ENCODE measurements at places on chromosomes 6 and 20.
A peak's percentile ranks its signal among the peaks of the same experiment; 100 is the strongest.

DNA sequence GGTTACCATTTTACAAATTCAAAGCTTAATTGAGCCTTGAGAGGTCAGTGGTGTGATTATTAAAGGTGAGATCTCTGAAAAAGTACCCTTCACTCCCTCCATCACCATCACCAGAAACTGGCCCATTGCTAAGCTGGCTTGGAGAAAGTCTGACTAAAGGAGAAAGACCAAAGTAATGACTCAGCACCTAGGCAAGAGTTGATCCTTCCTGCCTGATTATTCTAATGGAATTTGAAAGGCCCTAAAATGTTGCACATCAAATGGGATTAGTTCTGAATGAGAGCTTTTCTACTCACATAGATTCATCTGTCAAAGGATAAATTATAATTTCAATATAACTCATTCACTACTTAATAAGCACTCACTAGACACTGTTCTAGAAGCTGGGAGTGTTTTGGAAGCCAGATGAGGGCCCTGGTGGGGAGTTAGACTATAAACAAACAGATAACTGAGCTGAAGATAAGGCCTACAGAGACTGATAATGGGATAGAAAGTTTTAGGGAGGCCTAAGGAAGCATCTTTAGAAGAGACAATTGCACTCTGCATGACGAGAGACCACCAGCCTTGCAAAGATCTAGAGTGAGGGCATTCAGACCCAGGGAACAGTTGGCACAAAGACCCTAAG lies 366.7 kb downstream of the SYNE1 start:
- DNase-seq: no peak

GRCh38 chr6:124197148-124197547 lies 393.5 kb downstream of the NKAIN2 start:
- DNase-seq: no peak

GRCh38 chr20:20206788-20207187 lies 154.5 kb downstream of the CFAP61 start:
- DNase-seq: no peak

DNA sequence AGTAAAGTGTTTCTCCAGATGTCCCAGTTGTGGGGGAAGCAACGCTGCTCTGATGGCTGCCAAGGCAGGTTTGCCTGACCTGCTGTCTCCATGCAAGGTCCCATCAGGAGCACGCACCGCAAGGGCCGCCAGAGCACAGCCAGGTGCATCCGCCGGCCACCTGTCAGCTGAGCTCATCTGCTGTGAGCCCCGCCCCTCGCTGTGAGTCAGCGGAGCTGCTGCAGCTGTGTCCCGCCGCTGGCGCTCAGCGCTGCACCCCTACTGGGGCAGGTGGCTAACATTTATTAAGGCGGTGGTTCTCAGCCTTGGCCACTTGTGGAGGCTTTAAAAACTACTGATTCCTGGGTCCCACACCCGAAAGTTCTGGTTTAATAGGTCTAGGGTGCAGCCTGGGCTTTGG lies 225.7 kb downstream of the UST start:
- no peak for DNase-seq

GRCh38 chr6:63352069-63352543 lies 32.3 kb upstream of the LGSN start:
- DNase-seq: no peak

DNA sequence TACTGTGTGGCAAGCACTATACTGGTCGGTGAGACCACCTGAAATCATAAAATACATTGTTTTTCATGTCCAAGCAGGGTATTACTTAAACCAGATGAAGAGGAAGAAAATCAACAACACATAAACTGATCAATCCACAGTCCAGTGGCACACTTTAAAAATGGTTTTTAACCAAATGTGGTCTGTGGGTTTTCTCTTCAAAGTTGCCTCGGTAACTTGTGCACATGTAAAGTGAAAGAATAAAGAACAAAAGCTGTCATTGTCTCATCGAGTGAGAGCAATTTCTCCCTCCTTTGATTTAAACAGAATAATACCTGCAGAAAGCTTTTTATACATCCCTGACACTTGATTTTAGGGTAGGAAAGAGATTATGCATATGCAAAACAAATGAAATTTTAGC lies 3.7 kb downstream of the FLRT3 start:
- no peak for DNase-seq

DNA sequence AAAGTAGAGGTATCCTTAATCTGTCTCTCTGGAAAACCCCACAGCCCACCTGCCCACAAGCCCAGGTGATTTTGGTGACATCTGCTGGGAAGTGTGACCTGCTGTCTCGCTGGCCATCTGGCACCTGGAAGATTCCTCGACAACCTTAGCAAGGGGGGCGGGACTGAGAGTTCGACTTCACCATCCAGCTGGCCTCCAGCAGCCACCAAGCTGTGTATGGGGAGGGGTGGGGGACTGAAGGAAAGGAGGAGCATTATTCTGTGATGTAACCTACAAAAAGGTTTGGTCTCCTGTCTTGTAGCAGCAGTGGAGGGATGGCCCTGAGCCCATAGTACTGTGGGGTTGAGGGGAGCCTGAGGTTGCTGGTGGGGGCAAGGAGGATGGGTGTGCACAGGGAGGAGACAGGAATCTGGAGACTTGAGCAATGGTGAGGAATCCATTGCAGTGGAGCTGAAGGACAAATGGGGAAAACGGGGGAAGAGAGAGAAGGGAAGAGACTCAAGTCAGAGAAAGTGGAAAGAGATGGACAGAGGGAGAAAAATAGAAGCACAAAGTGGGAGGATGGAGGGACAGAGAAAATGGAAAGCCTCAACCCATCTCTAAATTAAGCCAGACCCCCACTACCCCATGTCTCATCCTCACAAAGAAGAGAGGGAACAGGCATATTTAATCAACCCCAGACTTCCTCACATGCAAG lies 4.0 kb downstream of the LY6G6F start:
- DNase-seq: no peak

GRCh38 chr6:52454556-52454955 lies 34.4 kb downstream of the EFHC1 start:
- DNase-seq: no peak

- no peak for DNase-seq
These were observed 94.4 kb upstream of the ADGRF4 start for GRCh38 chr6:47603995-47604394.

DNA sequence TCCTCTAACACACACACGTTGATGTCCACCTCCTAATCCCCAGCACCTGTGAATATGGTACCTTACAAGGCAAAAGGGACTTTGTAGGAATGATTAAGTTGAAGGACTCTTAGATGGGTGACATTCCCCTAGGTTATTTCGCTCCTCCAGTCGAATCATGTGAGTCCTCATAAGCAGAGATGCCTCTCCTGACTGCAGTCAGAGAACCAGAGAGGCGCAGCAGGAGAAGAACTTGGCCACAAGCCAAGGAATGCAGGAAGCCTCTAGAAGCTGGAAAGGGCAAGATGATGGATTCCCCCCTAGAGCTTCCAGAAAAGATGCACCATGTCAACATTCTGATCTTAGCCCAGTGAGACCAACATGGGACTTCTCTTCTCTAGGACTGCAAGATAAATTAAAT lies 133.1 kb upstream of the PTPRT start:
- DNase-seq: no peak

DNA sequence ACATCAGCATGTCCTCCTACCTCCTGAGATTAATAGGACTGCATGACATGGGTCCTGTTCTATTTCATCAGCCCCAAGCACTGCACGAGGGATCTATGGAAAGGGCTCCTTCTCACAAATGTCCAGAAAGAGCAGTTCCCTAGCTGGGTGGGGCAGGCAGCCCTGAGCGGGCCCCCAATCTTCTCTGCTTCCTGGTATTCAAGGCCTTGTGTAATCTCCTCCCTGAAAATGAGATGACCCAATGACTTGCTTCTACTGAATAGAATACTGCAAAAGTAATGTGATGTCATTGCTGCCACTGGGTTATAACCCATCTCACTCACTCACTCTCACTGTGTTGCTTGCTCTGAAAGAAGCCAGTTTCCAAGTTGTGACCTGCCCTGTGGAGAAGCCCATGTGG lies 126.4 kb downstream of the OPRM1 start:
- no peak for DNase-seq

DNA sequence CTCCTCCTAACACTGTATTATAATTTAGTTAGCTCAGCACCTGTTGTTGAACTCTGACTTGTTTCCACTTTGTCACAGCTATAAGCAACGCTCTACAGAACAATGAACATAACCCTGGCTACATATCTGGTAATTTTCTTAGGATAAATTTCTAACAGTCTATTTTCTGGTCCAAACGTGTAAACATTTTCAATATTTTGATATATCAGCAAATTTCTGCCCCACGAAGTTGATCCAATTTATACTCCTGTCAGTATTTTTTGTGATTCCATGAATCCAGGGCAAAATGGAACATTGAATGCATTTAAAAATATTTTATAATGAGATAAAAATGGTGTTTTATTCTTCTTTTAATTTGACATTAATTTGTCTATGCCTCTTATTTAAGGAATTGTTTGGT lies 448.5 kb upstream of the AGPAT4 start:
- no peak for DNase-seq

DNA sequence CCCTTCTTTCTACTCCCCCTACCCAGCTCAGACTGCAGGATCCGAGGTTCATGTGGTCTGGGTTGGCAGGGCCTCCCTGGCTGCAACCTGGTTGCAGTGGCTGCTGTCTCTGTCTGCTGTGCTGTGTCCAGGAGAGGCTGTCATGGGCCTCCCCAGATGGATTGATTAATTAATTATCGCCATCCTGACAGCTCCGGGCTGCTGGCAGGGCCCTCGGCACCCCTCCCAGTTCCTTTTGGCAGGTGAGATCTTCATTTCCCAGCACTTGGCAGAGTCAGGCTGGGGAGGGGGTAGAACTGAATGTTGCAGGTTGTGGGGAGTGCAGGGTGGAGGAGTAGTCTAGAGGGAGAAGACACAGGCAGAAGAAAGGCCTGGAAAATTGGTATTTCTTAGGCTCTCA lies 56.7 kb upstream of the ZFAND3 start:
- no peak for DNase-seq

DNA sequence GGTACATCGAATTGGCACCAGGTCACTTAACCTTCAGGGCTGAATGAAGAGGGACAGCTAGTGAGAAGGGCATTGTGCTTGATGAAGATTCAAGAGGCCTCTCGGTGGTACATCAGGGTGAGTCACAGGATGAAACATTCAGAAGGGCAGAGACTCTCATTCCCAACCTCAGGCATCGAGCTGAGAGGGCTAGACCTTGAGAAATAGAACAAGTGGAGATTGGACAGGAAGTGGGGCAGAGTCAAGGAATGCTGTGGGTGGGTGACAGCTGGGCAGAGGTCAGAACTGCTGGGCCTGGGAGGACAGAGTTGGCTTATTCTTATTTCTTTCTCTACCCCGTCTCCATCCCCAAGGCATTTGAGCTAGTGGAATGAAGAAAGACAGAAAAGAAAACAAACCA lies 126.0 kb downstream of the SCML4 start:
- no peak for DNase-seq

DNA sequence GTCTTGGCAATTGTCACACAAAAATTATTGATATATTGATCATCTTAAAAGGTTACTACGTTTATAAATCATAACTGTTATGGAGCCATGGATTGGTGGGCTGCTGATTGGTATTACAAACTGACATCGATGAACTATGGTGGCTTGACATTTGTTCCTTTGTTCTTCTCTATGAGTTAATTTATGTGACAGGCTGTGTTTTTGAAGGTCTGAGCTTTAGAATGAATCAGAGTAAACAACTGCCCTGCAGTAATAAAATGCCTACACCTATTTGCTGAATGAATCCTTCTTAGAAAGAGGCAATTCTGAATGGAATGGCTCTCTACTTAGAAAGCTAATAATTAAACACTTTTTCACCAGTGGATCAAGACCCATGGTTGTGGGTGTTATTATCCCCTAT lies 506.3 kb upstream of the SPTLC3 start:
- DNase-seq: no peak

DNA sequence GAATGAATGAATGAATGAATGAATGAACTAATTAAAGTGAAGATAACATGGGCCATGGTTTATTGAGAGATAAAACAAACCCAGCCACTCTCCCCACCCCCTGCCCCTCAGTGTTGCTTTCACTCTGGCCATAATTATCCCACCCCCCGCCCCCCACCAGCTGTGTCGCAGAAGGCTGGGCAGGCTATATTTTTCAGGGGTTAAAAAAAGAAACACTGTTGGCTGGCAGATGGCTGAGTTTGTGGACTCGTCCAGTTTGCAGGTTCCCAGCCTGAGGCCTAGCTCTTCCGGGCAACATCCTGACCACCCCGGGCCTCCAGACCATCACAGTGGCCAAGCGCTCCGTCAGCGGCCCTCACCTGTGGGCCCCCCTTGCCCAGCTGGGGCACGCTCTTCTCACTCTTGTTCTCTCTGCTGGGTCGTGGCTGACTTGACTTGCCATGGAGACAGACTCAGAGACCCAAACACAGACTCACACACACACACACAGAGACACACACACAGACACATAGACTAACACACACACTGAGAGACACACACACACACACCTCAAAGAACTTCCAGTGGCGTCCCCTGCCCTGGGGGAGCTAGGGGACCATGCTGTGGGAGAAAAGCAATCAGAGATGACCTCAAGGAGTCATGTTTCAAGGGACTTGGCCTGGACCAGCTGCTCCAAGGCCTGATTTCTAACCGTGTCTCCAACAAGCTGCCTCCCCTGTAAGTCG lies 2.2 kb upstream of the GRM4 start:
- no peak for DNase-seq

- DNase-seq: peak; percentile 39
These were observed 263.5 kb downstream of the TMEM242 start for GRCh38 chr6:157059781-157060180.

- peak; percentile 47 for DNase-seq
These were observed 69.8 kb upstream of the FAM184A start for GRCh38 chr6:119148098-119148824.

DNA sequence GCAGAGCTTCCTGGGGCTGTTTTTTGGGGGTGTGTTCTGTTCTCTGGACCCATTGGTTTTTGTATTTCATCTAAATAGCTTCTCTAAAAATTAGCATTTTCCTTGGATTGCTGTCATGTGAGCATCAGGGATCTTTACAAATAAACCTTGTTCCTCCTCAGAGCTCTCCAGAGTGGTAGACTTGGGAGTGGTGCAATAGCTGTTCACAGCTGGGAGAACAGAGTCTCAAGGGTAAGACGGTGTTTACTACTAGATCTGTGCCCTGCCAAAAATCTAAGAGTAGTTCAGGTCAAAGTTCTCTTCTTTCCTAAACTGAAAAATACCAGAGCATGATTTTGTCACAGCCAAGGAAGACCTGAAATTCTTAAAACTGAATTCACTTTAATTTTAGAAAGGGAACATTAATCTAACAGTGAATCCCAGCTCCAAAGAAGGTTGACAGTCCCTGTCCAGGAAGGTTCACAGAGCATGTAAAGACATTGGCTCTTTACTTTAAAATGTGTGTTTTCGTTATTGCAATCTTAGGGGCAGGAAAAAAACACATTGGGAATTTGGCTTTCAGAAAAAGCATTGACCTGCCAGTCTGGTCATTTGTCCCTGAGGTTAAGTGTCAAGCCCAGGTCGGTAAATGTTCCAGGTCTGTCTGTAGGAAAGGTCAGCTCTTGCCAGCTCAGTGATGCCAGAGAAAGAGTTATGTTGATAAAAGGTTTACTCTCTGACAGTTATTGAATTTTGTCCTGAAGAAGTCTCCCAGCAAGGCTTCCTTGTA lies 43.3 kb downstream of the VAPB start:
- no peak for DNase-seq

- DNase-seq: no peak
These were observed 717.8 kb downstream of the EPM2A start for GRCh38 chr6:145017516-145017915.

GRCh38 chr6:151029970-151030369 lies 164.5 kb downstream of the MTHFD1L start:
- DNase-seq: no peak

- DNase-seq: no peak
These were observed 306.4 kb downstream of the DHX35 start for GRCh38 chr20:39268491-39268951.
